Activated naive CD4-positive, alpha-beta T cell treated with anti-CD3 and anti-CD28 coated beads, Interleukin-2, amount 10 ng/mL, durations not matched to agents 7 days and 5 days (primary cell): ENCODE measurements at places on chromosomes 5 and 9.

GRCh38 chr5:179620293-179620692 is 3.2 kb downstream of the HNRNPH1 start:
- no peak for DNase-seq

GRCh38 chr5:34007201-34007620 is 639 bp downstream of the AMACR start:
- no peak for DNase-seq

GRCh38 chr5:90915393-90915792 is 356.8 kb downstream of the ADGRV1 start:
- no peak for DNase-seq

DNA sequence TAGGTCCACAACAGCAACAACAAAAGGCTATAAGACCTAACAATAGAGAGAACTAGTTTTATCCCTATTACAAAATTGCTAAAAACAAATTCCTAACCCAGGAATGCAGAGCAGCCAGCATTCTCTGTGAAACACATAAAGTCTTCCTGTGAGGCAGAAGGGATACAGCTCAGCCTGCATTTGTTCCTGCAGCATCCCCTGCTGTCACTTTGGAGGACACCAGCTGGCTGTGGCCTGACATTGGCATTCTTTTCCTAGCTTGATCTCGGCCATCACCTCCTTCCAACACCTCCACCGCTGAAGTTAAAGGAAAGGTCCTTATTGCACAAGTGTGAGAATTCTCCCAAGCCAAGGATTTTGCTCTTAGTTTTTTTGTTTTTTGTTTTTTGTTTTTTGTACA is 186.1 kb downstream of the SNCAIP start:
- no peak for DNase-seq

- DNase-seq: no peak
Measured at GRCh38 chr5:29175774-29176173, 2017.7 kb upstream of the CDH6 start.

- no peak for DNase-seq
Measured at GRCh38 chr9:112465352-112465751, 21.3 kb upstream of the KIAA1958 start.

- no peak for DNase-seq
Measured at GRCh38 chr5:159071382-159071781, 28.3 kb downstream of the EBF1 start.
